ENCODE measurements at places on chromosomes 2 and 18. TPM values are rescaled to one million over a fixed set of nuclear protein-coding genes. Genes with fewer than 3 reads are reported as not detected.

GRCh38 chr2:68537809-68538208, 70.4 kb downstream of the APLF start:
- no peak for DNase-seq

DNA sequence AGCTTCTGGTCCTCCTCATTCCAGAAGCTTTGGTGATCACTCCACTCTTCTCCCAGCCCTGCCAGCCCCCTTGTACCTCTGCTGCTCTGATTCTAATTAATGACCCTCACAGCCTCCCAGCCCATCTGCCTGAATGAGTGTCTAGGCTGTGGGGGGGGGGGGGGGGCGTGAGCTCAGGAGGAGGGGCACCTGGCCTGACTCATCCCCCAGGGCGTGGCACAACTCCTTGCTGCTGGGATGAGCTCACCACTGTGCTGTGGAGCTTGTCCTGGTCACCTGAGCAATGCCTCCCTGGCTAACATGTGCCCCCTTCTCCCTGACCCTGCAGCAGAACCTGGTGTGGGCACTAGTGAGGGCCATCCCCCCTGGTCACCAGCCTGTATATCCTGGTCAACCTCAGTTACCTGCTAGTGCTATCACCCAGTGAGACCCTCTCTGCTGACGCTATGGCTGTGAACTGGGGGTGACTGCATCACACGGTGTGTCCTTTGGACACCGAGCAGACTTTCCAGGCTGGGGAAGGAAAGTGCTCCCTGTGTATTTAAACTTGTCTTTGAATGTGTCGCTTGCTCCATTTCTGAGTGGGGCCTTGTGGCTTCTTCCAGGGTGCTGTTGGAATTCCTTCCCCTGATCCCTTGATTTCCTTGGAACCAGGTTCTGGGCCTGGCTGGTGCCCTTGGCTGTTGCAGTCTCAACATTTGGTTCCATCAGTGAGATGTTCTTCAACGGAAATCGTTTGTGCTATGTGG, 41.5 kb upstream of the PUM2 start:
- no peak for DNase-seq

GRCh38 chr2:27175330-27175729, 26.5 kb downstream of the TCF23 start:
- no peak for DNase-seq

DNA sequence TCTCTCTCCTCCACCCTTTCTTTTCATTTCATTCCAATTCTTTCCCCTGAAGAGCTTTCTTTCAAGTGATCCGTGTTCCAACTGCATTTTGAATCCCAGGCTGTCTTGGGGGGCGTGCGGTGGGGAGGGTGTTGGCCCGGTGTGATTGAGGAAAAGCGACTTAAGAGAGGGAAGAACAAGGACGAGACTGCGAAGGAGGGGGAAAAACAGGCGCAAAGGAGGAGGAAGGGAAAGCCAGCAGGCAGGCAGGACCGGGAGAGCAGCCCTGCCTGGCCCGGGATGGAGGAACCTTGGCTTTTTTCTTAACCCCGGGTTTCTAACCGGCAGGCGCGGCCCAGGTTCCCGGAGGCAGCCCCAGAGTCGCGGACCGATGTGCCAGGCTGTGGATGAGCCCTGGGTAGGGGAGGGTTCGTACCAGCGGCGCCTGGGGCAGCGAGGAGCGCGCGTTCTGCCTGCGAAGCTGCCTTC, 1.3 kb downstream of the ADCYAP1 start:
- DNase-seq, result no peak

DNA sequence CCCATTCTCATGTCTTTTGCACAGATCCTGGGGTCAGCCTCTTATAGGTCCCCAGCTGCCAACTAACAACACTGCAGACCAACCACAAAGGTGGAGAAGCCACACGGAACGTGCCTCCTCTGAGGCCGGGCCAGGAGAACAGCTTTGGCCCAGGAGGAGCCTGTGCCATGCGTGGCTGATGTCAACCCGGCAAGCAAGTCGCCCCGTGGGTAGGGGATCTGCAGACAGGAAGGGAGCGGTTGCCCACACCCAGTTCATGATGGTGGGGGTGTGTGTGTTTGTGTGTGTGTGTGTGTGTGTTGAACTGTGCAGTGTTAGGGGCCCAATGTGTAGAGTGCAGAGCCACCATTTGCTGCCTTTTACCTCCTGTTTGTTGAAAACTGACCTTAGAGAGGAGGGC, 2.4 kb upstream of the CLEC4F start:
- no peak for DNase-seq

GRCh38 chr18:80247393-80247841, at the start of gene PARD6G:
Gene PARD6G, minus strand, starts transcription at chr18:80247514. Its CDS starts 166 bp downstream, at chr18:80247348.
- DNase-seq, result peak; percentile 89

- DNase-seq, result no peak
These were observed 6.4 kb upstream of the NEUROD1 start for GRCh38 chr2:181686576-181687185.

GRCh38 chr2:138497294-138497693, 4.3 kb upstream of the SPOPL start:
- DNase-seq, result no peak

GRCh38 chr2:114108824-114109416, 219.0 kb downstream of the ACTR3 start:
- DNase-seq, result no peak

DNA sequence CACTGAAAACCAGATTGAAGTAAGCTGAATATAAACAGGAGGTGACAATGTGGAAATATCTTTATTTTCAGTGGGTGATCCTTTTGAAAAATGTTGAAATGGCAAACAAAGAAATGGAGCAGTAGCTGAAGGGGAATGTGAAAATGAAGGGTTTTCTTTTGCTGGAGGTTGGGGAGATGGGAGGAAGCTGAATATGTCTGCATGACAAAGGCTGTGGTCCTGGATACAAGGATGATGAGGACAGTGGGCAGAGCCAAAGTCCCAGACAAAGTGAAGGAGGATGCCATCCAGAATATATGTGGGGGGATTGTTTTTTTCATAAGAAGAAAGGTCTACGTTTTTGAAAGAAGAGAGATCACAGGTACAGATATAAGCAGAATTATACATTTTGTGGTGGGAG, 6.7 kb downstream of the ALS2 start:
- no peak for DNase-seq

DNA sequence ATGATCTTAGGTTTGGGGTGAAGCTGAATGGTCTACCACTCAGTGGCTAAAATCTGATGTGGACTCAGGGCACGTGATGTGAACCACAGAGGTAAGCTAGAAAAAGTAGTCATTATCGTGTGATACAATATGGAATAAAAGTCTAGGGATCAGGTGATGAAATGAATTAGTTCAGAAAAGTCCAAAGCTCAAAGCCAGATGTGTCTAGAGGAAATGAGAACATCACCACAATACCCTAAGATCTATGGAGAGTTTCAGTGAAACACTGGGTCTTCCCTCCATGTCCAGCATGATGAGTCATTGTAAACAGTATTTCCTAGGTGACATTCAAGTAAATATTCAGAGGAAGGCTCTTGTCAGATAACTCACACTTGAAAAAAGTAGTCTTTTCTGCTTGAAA, 1257.4 kb upstream of the ZEB2 start:
- DNase-seq, result no peak

GRCh38 chr2:209495855-209496585, 72.2 kb downstream of the MAP2 start:
- no peak for DNase-seq

DNA sequence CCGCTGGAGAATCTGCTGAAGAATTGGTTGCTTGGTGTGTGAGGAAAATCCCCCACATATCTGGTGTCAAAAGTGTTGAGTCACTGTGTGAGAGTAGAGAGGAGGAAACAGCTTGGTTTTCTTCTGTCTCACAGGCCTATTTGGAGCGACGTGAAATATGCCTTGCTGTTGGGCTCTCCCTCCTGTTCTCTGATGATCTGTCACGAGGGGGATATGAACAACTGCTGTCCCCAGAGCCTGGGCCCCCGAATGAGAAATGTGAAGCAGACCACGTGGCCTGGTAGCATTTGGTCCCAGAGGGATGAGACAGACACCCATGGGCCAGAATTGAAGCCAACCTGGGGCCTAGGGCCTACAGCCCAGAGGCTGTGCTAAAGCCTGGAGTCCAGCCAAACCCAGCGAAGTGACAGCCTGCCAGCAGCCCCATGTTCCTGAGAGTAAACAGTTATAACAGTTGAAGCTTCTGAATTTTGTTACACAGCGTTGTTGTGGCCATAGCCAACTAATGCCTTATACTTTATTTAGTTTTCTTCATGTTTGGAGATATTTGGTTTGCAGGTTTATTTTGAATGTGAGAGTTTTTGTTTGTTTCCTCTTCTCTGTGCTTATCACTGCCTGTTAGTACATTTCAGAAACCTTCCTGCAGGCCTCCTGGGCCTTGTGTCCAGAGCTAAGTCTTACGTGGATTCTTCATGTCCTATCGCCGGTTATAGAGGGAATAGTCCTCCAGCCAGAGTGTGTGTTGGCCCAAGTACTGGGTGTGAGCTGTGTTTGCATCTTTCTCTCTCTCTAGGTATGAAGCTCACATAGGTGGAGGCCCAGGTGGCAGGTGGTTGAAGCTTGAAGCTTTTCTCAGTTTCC, 18.7 kb upstream of the COLEC12 start:
- peak; percentile 66 for DNase-seq

- DNase-seq, result no peak
These were observed 2.8 kb upstream of the LBX2 start for GRCh38 chr2:74502147-74502719.

DNA sequence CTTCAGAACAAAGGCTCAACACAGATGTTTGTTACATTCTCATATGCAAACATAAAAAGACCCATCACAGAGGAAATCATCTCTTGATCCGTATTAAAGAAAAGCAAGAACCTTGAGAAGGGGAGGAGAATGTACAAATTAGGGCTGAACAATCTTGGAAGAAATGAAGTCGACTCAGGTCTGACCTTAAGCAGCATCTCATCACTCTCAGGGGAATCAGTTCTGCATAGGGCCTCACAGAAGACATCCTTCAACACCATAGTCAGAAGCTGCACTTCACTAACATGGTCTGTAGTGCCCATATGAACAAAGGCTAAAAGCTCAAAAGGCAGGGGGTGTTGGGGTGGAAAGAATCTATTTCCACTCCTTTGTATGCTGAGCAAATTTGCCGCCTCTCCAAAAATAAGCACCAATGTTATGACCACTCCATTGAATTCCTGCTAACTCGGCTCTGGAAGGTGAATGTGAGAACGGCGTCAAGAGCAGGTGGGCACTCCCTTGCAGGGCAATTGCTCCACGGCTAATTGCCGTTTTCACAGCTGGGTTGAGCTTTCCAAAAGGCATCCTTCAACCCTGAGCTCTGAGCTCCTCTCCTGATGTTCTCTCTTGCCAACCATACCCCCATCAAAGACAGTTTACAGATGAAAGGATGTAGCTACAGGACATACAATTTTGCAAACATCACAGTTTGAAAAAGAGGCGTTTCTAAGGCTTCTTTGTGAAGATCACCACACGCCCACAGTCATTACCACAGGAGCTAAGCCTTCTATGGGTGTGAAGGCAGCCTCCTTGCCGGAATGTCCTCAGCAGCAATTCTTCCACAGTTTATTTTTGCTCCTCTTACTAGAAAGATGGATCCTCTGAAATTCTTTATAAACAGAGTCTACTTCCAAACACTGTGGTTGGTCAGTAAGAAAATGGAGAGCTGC, 10.0 kb downstream of the KLF7 start:
- no peak for DNase-seq

GRCh38 chr18:47397671-47398319, 146.3 kb upstream of the SKOR2 start:
- DNase-seq, result no peak

DNA sequence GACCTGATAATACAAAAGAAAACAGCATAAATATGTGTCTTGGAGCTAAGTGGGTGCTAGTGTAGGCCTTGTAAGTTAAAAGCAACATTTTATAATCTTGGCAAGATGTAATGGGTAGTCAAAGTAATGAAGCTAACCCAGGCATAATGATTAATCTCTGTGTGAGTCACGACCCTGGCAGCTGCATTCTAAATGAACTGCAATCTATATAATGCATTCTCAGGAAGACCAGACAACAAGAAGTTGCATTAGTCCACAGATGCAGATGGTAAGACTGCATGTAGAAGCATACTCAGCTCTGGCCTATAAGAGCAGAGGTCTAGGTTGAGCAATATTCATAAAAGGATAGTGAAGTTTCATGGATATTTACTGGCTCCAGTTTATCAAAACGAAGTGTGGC, 85.6 kb upstream of the ETAA1 start:
- DNase-seq, result no peak

DNA sequence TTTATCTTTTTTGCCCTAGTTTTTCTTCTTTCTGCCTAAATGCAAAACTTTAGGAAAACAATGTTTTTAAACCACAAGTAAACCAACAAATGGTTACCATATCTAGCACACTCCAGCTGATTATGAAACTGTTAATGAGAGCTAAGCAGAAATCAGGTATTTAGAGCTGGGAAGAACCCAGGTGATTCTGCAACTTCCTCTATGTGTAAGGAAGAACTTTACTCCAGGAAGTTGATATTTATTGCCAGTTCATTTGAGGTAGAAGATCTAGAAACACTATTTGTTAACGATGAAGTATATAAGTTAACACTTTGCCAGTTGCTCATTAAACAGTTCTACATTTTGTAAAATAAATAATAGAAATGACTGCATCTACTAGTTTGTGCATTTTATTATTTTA, 409.7 kb downstream of the XIRP2 start:
- DNase-seq, result no peak

- DNase-seq, result no peak
These were observed 895.4 kb downstream of the CNTNAP5 start for GRCh38 chr2:124920448-124920847.

RSAD2 gene
- total RNA-seq, result 3.2 TPM

LIMS4 gene
- total RNA-seq, result 2.7 TPM

CCDC121 gene
- total RNA-seq, result 5.4 TPM

ACVR1C gene
- 2.6 TPM for total RNA-seq

SH3RF3 gene
- total RNA-seq, result 9.4 TPM
